ENCODE measurements at places on chromosomes 7 and 10. TPM values are rescaled to one million over a fixed set of nuclear protein-coding genes. Genes with fewer than 3 reads are reported as not detected.
A peak's percentile ranks its signal among the peaks of the same experiment; 100 is the strongest.

DNA sequence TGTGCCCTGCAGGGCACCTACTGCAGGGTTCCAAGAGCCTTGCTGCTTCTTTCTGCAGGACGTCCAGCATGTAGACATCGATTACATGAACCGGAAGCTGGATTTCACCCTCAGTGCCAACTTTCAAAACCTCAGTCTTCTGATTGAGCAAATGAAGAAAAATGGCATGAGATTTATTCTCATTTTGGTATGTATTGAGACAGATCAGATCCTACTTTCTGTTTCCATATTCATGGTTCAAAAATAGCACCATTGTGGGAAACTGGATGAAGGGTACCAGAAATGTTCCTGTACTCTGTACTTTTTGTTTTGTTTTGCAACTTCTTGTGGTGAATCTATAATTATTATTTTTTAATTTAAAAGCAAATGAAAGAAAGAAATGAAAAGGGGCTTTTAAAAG lies 64.1 kb downstream of the MGAM2 start:
- no peak overlapping the region for H3K27ac ChIP-seq
- H3K4me1 ChIP-seq = no peaks in the 10 kb centered on the region
- DNase-seq = no peak
- H3K36me3 ChIP-seq = no peaks in the 10 kb centered on the region

DNA sequence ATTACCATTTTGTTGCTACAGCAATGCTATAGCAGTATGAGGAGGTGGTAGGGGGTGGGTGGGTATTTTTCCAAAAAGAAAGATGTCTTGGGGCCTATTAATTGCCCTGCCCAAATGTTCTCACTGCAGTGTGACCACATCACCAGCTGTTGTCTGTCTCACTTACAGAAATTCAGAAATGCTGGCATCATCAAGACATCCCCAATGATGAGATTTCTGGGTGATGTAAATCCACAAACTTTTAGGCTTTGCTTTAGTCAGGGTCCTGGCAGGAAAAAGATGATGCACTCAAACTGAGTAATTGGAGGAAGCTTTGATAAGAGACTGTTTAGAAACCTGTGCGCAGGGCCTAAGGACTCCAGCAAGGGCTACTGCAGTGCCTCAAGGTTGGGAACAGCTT lies 56.2 kb upstream of the OPN4 start:
- peak; percentile 45 for DNase-seq
- H3K4me3 ChIP-seq = no peak overlapping the region
- H3K27me3 ChIP-seq = no peaks in the 10 kb centered on the region
- no peaks in the 10 kb centered on the region for H3K4me1 ChIP-seq

DNA sequence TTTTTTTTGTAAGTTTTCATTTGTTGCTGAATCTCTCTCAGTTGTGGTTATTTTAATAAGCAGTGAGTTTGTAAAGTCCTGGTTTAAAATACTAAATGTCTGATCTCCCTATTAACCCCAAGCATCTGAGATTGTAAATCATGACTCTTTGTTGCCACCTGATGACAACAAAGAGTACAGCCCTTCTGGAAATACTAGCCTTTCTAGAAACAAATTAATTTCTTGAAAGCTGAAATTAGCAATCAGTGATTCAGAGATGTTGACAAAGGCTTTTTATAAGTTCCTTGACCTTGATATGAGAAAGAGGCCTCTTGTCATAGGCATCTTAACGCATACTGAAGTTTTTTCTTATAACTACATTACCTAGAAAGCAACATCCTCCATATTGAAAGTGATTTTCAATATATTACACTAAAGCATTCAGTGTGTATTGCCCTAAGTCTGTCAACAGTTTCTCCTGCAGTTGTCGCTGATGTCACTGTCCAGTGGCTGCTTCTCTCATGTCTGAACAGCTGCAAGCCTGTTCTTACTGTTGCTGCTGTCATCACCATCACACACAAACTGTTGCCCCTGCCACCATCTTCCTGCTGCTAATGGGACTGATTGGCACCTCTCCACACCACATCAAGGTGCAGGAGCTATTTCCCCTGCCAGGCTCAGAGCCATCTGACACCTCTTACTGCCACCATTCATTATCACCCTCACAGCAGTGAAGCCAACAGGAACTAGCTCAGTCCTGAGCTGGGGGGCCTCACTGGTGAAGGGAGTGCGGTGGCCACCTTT lies 95.1 kb upstream of the LRGUK start:
- H3K27me3 ChIP-seq = no peaks in the 10 kb centered on the region
- H3K4me3 ChIP-seq = no peak overlapping the region
- H3K36me3 ChIP-seq = no peaks in the 10 kb centered on the region
- no peaks in the 10 kb centered on the region for H3K4me1 ChIP-seq
- DNase-seq = no peak

- no peaks in the 10 kb centered on the region for H3K27me3 ChIP-seq
- no peak overlapping the region for H3K4me3 ChIP-seq
- H3K36me3 ChIP-seq = no peaks in the 10 kb centered on the region
- no peaks in the 10 kb centered on the region for H3K4me1 ChIP-seq
These were observed 27.4 kb downstream of the CNNM2 start for GRCh38 chr10:102945449-102945848.

DNA sequence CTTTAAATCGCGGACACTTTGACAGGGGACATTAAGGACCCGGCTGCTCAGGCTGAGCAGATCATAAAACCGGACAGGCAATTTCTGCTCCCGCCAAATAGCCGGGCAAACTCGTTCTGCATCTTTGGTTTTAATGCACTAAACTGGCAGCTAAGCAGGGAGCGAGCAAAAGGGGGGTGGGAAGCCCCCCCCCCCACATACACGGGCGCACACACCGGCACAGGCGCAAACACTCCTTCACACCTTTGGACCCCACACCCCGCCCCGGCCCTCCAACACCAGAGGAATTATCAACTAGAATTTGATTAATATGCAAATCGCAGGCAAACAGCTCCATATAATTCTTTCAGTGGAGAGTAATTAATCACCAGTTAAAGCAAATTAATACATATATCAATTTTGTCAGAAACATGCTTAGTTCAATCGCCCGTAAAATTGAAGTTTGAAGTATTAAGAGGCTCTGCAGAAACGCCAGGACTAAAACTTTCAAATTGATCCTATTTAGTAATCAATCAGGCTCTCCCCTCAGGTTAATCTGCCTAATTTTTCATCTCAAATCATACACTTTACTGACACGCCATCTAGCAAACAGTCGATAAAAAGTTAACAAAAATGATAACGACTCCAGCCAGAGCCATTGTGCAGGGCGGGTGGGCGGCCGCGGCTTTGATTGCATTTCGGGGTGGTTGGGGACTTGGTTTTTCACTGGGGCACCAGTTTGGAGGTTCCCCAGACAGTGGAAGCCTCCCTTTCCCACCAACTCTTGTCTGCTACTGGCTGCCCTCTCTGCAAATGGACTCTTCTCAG lies 9.9 kb downstream of the LBX1 start:
- H3K4me3 ChIP-seq = no peak overlapping the region
- DNase-seq = no peak
- no peak overlapping the region for H3K27ac ChIP-seq
- peaks cover 86% of the 10 kb centered on the region for H3K27me3 ChIP-seq

GRCh38 chr10:32446536-32447406 lies 831 bp downstream of the CCDC7 start:
- no peaks in the 10 kb centered on the region for H3K27me3 ChIP-seq
- peak; percentile 45 for DNase-seq
- no peaks in the 10 kb centered on the region for H3K4me1 ChIP-seq
- peak overlapping the region; percentile 99 for H3K27ac ChIP-seq
- no peaks in the 10 kb centered on the region for H3K36me3 ChIP-seq

DNA sequence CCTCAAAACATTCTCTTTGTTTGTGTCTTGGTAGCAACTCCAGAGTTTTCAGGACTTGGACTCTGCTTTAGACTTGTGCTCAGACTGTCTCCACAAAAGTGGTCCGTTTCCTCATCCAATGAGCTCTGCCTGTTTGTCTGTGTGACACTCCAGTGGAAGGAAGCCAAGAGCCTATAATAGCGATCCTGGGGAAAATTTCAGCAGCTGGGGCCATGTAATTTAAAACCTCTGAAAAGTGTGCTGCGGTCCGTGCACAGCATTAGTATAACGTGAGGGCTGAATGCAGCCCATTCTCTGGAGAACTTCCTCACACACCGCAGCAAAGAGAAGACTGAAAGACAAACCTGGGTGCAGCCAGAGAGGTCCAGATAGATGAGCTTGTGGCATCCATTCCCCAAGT lies at the start of gene LRRC17:
Gene LRRC17, plus strand, starts transcription at position 259 of the 400 bp plus-strand sequence. CDS start 20,914 bp downstream, outside the sequence.
- peak; percentile 97 for DNase-seq
- H3K27me3 ChIP-seq = no peaks in the 10 kb centered on the region
- H3K4me3 ChIP-seq = peak within 1 kb of the TSS; percentile 67

DNA sequence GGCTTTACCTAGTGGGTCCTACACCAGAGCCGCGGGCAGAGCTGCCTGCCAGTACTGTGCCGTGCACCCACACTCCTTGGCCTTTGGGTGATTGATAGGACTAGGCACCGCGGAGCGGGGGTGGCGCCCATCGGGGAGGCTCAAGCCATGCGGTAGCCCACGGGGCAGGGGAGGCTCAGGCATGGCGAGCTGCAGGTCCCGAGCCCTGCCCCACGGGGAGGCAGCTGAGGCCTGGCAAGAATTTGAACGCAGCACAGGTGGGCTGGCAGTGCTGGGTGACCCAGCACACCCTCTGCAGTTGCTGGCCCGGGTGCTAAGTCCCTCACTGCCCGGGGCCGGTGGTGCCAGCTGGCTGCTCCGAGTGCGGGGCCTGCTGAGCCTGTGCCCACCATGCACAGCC lies 32.3 kb upstream of the KIAA1217 start:
- DNase-seq = no peak
- H3K36me3 ChIP-seq = no peaks in the 10 kb centered on the region
- H3K4me3 ChIP-seq = no peak overlapping the region
- H3K27me3 ChIP-seq = no peaks in the 10 kb centered on the region

GRCh38 chr10:109029870-109030269 lies 893.4 kb downstream of the XPNPEP1 start:
- H3K27me3 ChIP-seq = no peaks in the 10 kb centered on the region
- no peaks in the 10 kb centered on the region for H3K4me1 ChIP-seq
- H3K4me3 ChIP-seq = no peak overlapping the region
- DNase-seq = peak; percentile 4
- no peak overlapping the region for H3K27ac ChIP-seq

- no peak overlapping the region for H3K27ac ChIP-seq
- no peaks in the 10 kb centered on the region for H3K27me3 ChIP-seq
- peak; percentile 94 for DNase-seq
These were observed 109.6 kb upstream of the MTPN start for GRCh38 chr7:136086712-136087111.

DNA sequence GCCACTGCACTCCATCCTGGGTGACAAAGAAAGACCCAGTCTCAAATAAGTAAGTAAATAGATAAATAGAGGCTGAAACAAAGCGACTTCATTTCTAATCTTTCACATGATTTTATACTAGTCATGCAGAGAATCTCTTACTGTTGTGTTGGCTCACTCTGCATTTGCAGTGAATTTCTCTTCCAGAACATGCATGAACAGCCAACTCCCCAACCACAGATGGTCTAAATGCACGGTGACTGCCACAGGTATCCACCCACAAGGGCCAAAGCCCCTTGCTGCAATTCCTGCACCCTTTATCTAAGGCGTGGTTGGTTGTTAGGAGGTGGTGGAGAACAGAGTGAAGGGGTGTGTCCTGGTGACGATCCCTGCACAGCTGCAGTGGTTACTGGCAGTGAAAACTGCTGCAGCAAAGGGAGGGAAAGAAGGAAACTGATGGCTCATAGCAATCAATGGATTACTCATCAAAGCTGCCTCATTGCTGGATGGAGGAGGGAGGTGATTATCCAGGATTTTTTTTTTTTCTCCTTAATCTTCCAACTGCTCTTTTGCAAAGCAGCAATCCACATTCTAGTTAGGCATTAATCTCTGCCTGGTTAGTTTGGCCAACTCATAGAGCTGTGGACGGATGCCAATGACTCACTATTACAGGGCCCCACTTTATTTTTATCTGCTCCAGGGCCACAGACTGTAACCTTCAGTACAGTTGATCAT lies 50.6 kb downstream of the PRTFDC1 start:
- H3K27me3 ChIP-seq = no peaks in the 10 kb centered on the region
- no peaks in the 10 kb centered on the region for H3K36me3 ChIP-seq
- peaks cover 10% of the 10 kb centered on the region for H3K4me1 ChIP-seq
- peak overlapping the region; percentile 76 for H3K27ac ChIP-seq
- no peak overlapping the region for H3K4me3 ChIP-seq

GRCh38 chr7:22842383-22842941 lies 19.8 kb upstream of the TOMM7 start:
- H3K4me1 ChIP-seq = no peaks in the 10 kb centered on the region
- no peak overlapping the region for H3K27ac ChIP-seq
- no peak for DNase-seq
- H3K4me3 ChIP-seq = no peak overlapping the region
- no peaks in the 10 kb centered on the region for H3K27me3 ChIP-seq
- no peaks in the 10 kb centered on the region for H3K36me3 ChIP-seq

- no peaks in the 10 kb centered on the region for H3K27me3 ChIP-seq
- H3K27ac ChIP-seq = no peak overlapping the region
- no peak overlapping the region for H3K4me3 ChIP-seq
- no peaks in the 10 kb centered on the region for H3K36me3 ChIP-seq
- H3K4me1 ChIP-seq = no peaks in the 10 kb centered on the region
These were observed 172.3 kb upstream of the GLI3 start for GRCh38 chr7:42409296-42409695.

- H3K4me3 ChIP-seq = no peak overlapping the region
- DNase-seq = peak; percentile 36
- no peaks in the 10 kb centered on the region for H3K36me3 ChIP-seq
- H3K27me3 ChIP-seq = no peaks in the 10 kb centered on the region
- peaks cover 7% of the 10 kb centered on the region for H3K4me1 ChIP-seq
These were observed 96.4 kb downstream of the PRKG1 start for GRCh38 chr10:51170518-51171245.

DNA sequence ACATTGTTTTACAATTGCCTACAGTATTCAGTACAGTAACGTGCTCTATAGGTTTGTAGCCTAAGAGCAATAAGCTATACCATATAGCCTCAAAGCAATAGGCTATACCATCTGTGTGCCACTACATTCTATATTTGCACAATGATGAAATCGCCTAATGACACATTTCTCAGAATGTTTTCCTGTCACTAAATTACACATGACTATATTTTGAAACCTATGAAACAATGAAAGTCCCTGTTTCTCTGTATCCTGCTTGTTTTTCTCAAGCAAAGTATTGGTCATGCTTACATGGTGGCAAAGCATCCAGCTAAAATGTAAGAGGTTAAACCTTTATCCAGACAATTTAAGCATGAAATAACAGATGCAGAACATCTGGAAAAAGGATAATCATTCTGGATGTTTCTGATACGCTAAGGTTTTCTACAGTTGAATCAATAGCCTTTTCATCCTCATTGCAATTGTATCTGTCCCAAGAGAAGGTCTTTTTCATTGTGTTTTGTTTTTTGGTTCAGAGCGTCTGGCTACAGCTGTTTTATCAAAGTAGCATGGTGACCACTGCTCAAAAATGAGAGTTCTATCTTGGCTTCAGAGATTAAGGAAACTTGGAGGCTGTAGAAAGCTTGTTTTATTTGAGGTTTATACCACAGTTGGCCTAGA lies 81.7 kb downstream of the CSTF2T start:
- H3K27me3 ChIP-seq = no peaks in the 10 kb centered on the region
- no peaks in the 10 kb centered on the region for H3K4me1 ChIP-seq

- no peaks in the 10 kb centered on the region for H3K4me1 ChIP-seq
- DNase-seq = no peak
- H3K4me3 ChIP-seq = no peak overlapping the region
- no peak overlapping the region for H3K27ac ChIP-seq
- H3K27me3 ChIP-seq = peaks cover 37% of the 10 kb centered on the region
These were observed 4.2 kb upstream of the MUC12 start for GRCh38 chr7:100965045-100965722.

Gene TRIL
- total RNA-seq = 0.17 TPM

Gene ADCYAP1R1
- total RNA-seq = not detected

Gene CLDN4
- 0.26 TPM for total RNA-seq

Gene BEND7
- total RNA-seq = 10.6 TPM

Gene OTUD1
- 6.8 TPM for total RNA-seq

Gene BMPER
- 12.2 TPM for total RNA-seq
